ENCODE measurements at places on chromosomes 4 and X.

DNA sequence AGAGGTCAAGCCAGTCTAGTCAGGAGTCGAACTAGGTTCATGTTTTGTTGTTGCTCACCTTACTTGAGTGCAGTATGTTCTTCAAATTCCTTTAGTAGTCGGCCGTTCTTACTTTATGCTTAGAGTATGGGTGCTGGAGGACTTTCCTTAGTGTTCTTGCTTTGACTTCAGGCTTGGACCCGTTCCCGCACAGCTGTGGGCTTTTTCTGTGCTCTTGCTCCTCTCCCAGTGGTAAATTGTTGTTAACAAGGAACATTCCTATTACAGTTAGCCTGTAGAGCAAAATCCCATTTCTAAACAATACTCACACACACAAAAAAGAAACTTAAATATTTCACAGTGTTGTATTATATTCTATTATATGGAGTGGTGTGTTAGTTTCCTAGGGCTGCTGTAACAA lies 113.5 kb downstream of the RAP1GDS1 start:
- no peak for DNase-seq

- DNase-seq = no peak
These were observed 68.3 kb upstream of the CNKSR2 start for GRCh38 chrX:21305799-21306336.

DNA sequence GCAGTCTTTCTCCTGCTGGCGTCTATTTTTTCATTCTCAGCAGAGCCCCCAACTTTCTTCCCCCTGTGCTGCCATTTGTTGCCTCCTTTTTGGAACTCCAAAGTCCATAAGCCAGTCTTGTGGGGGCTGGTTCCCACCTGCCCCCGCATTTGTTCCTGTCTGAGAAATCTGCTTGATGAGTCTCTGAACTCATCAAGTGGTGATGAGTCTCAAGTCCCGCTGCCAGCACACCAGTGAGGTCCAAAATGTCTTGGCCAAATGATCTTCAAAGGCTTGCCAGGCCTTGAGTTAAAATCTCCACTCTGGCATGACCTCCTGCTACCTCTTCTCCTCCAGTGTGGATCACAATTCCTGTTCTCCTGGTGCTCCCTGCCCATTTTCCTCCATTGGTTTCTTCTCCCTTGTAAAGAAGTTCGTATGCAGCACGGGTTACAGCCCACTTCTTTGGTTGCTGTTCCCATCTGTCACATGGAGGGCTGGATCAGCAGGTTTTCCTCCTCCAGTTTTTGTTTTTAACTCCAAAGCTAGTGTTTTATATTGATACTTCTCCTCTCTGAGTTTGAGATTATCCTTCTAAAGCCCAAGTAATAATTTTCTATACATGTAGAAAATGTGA lies 72.7 kb upstream of the LIMCH1 start:
- DNase-seq = no peak

DNA sequence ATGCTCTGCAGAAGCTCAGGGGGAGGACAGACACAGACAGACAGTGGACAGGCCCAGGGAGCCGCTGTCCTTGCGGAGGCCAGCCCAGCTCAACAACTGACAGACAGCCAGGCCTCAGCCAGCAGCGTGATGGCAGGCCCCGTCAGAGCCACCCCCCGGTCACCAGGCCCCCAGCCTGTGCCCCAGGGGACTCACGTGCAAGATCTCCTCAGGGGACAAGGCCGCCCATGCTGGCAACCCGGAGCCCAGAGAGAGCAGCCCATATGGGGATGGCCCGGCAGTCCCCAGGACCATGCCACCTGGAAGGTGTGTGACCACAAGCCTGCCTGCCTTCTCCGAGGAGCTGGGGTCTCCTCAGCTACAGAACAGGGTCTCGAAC lies 28.0 kb upstream of the MXD4 start:
- no peak for DNase-seq

GRCh38 chr4:2260344-2261109 lies 1.4 kb downstream of the MXD4 start:
- no peak for DNase-seq

- DNase-seq = no peak
These were observed at the start of gene SH2D1A for GRCh38 chrX:124346117-124346876. Gene SH2D1A (plus strand): TSS chrX:124346563. CDS start chrX:124346643, 80 bp downstream.

- no peak for DNase-seq
These were observed 374.0 kb upstream of the EMCN start for GRCh38 chr4:100891808-100892207.

DNA sequence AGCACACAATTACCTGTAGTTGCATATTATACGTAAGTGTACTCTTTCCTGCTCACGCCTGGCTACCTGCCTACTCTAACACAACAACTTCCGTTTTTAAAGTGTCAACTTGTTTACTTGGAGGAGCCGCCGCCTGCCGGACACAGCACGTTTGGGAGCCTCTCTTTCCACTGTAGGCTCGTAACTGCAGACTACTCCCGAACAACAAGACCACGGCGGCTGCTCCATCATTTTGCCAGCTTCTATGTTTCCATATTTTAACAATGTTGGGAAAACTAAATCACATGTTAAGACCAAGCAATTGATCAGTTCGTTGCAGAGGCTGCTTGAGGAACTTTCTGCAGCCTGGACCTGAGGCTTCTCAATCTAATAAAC lies 841 bp downstream of the MTNR1A start:
- DNase-seq = peak; percentile 37

DNA sequence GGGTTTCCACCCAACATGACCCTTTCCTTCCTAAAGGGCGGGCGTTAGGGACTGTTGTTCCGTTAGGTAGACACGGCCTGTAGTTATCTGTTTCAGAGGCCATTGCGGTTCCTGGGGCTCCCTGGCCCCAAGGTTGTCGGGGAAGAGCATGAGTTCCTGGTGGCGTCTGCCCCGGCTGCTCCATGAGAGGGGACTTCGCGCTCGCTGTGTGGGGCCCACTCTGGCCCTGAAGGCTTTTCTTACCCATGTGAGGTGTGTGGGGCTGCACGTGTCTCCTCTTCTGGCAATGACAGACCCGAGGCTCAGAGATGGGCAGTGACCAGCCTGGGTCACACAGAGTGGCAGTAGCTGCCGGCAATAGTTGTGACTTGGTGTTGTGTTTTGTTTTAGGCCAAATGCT lies 9.1 kb downstream of the TADA2B start:
- no peak for DNase-seq

DNA sequence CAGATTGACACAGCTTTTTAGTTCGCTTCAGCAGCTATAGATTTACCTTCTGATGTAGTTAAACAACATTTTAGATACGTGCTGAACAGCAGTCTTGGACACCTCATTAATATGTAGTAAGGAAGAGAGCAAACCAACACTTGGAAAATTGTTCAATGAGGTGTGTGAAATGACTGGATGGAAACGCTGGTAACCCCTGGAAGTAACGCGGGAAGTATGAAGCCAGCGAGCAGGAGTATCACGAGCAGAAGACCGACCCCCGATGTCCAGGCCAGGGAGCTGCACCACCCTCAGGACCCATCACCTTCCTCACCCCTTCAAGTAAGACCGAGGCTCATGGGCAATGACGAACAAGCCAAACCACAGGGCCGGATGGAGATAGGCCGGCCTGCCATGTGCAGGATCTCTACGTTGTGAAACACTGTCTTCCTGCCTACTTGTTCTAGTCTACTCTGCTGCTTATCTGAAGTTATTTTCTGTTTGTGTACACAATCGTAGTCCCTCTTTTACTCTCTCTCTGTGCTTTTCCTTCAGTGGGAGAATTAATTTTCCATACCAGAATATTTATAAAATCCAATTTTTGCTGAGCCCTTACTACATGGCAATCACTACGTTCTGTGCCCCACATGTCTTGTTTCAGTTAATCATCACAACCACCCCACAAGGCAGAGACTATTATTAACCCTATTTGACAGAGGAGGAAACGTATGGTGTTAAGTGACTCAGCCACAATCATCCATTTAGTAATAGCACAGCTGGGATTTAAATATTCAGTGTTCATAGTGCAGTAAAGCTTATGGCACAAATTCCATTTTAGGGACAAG lies 221.7 kb downstream of the APBB2 start:
- DNase-seq = no peak
